ENCODE measurements at places on chromosomes 3 and 15.

DNA sequence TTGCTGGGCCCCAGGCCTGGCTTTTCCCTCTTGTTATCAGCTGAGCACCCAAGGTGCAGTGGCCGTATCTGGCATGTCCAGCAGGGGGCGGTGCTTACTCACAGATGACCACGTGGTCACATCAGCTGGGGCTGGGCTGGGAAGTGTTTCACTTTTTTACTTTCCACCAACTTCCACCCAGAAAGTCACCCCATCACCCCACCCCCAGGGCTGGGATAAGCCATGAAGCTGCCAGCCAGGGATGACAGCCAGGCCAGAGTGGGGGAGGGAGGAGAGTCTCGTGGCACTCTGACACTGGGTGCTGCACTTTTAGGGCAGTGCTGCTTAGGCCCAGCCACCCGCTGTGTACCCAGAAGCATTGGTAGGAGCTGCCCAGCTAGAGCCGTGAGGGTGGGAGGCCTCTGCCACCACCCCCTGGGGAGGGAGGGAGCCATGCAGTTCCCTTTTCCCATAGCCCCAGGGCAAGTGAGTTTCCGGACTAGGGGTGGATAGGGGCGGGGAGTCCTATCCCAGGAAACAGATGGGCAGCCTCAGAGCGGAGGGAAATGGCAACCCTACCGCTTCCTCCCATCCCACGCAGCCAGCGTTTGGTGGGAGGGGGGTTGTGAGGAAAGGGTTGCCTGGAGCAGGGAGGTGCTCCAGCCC is 6.1 kb downstream of the PPCDC start:
- peak; percentile 82 for DNase-seq

- no peak for DNase-seq
Observed at GRCh38 chr3:146104068-146104467, 56.9 kb downstream of the PLOD2 start.

DNA sequence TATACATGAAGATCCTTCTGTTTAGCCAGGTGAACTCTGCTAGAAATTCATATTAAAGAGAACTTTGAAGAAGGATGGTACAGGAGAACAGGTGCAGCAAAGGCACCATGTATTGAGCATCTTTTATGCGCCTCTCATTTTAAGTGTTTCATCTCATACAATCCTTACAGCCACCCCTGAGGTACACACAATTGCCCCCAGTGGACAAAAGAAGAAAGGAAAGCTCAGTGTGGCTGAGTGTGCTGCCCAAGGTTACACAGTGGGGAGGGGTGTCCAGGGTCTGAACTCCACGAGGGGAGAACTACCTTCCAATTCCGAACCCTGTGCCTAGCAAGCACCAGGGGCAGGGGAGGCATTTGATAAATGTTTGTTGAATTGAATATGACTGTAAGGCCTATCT is 98.6 kb downstream of the MECOM start:
- no peak for DNase-seq

GRCh38 chr3:10381336-10381735 is 60.4 kb upstream of the SEC13 start:
- DNase-seq = no peak

- DNase-seq = no peak
Observed at GRCh38 chr3:16547561-16548357, 34.3 kb upstream of the RFTN1 start.
